ENCODE measurements at places on chromosomes 7 and 10.

DNA sequence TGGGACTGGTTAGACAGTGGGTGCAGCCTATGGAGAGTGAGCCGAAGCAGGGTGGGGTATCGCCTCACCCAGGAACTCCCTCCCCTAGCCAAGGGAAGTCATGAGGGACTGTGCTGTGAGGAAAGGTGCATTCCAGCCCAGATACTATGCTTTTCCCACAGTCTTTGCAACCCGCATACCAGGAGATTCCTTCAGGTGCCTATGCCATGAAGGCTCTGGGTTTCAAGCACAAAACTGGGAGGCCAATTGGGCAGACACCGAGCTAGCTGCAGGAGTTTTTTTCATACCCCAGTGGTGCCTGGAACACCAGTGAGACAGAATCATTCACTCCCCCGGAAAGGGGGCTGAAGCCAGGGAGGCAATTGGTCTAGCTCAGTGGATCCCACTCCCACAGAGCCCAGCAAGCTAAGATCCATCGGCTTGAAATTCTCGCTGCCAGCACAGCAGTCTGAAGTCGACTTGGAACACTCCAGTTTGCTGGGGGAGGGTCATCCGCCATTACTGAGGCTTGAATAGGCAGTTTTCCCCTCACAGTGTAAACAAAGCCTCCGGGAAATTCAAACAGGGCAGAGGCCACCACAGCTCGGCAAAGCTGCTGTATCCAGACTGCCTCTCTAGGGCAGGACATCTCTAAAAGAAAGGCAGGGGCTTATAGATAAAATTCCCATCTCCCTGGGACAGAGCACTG is 141.4 kb downstream of the TFEC start:
- no peaks in the 10 kb centered on the region for H3K4me1 ChIP-seq
- no peak for DNase-seq
- no peaks in the 10 kb centered on the region for H3K27me3 ChIP-seq
- no peak overlapping the region for H3K4me3 ChIP-seq
- H3K27ac ChIP-seq: no peak overlapping the region
- H3K36me3 ChIP-seq: no peaks in the 10 kb centered on the region

GRCh38 chr7:37690206-37690605 is 6.6 kb downstream of the GPR141 start:
- H3K36me3 ChIP-seq: no peaks in the 10 kb centered on the region
- DNase-seq: no peak
- H3K4me1 ChIP-seq: no peaks in the 10 kb centered on the region
- H3K27me3 ChIP-seq: no peaks in the 10 kb centered on the region
- H3K4me3 ChIP-seq: no peak overlapping the region

DNA sequence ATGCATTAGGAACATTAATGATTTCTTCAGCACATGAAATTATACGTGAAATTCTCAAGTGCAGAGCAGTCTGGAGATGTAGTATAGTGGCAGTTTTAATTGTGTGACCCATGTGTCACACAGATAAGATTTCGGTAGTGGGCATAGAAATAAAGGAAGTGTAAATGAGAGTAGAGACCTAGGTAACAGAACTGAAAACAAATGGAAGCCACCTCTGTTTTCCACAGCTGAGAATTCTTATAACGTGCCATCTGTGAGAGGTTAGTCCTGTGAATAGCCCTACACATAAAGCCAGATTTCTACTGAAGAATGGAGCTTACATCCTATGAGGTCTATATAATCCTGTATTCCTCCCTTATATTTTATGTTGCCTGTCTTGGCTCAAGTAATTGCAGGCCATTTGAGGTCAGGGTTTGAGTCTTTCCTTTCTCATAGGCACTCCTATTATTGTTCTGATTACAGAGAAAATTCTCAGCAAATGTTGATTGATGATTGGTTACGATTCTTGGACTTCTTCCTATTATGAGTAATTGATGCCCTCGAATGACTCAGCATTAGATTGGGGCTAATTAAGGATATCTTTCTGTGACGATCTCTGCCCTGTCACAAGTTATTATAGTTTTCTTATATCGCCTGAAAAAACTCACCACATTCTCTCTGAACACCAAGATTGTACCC is 258.2 kb downstream of the KIF20B start:
- no peak overlapping the region for H3K4me3 ChIP-seq
- DNase-seq: no peak
- H3K27ac ChIP-seq: no peak overlapping the region
- H3K36me3 ChIP-seq: no peaks in the 10 kb centered on the region
- H3K4me1 ChIP-seq: no peaks in the 10 kb centered on the region

DNA sequence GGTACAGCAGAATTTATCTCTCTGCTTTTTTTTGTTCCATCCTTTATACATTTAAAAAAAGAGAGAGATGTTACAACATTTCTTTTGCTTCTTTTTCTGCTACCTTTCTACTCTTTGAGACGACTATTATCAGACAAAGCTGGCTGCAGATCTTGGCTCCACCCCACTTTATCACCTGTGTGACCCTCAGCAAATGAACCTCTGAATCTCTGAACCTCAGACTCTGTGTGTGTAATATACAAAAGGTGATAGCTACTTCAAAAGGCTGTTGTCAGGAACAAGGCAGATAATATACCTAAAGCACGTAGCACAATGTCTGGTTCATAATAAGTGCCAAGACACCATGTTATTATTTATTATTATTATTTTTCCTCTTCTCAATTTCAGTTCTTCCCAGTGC is 32.6 kb upstream of the UBE2D1 start:
- no peaks in the 10 kb centered on the region for H3K27me3 ChIP-seq
- no peaks in the 10 kb centered on the region for H3K4me1 ChIP-seq
- H3K36me3 ChIP-seq: no peaks in the 10 kb centered on the region
- H3K4me3 ChIP-seq: no peak overlapping the region

- no peaks in the 10 kb centered on the region for H3K36me3 ChIP-seq
- no peak for DNase-seq
- no peak overlapping the region for H3K4me3 ChIP-seq
- no peak overlapping the region for H3K27ac ChIP-seq
- no peaks in the 10 kb centered on the region for H3K27me3 ChIP-seq
Measured at GRCh38 chr10:92569071-92569470, 4.8 kb downstream of the IDE start.

GRCh38 chr10:73413108-73413527 is 740 bp downstream of the ANXA7 start:
- H3K36me3 ChIP-seq: no peaks in the 10 kb centered on the region
- H3K4me3 ChIP-seq: peak overlapping the region; percentile 81
- peak overlapping the region; percentile 91 for H3K27ac ChIP-seq

DNA sequence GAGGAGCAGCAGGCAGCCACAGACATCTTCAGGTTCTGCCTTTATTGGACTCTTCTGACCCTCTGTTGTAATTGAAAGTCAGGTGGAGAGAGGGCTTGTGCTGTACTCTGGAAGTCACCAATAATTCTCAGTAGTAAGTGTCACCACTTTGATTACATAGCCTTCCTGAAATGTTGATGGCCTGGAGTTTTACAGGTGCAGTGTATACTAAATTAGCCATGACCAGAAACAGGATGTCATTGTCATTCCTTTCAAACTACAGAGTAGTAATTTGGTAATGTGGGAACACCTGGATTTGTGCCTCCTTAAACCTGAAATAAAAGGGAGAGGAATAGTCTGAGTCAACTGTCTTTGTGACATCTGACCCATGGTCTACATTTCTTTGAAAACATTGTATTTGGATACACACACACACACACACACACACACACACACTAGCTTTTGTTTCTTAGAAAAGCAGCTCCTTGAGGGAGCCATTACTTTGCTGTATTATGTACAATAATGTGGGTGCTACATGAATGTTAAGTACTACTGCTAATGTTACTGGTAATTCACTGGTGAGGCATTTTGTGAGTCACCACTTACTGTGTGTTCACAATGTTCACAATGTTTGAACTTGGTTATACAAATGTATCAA is 19.6 kb downstream of the ARL4A start:
- no peak overlapping the region for H3K27ac ChIP-seq
- no peaks in the 10 kb centered on the region for H3K36me3 ChIP-seq
- H3K27me3 ChIP-seq: no peaks in the 10 kb centered on the region
- H3K4me3 ChIP-seq: no peak overlapping the region
- DNase-seq: no peak
- no peaks in the 10 kb centered on the region for H3K4me1 ChIP-seq

- no peaks in the 10 kb centered on the region for H3K36me3 ChIP-seq
- no peak for DNase-seq
- no peaks in the 10 kb centered on the region for H3K27me3 ChIP-seq
- no peak overlapping the region for H3K27ac ChIP-seq
- H3K4me1 ChIP-seq: no peaks in the 10 kb centered on the region
Measured at GRCh38 chr7:29105752-29106668, 40.3 kb downstream of the CPVL start.

DNA sequence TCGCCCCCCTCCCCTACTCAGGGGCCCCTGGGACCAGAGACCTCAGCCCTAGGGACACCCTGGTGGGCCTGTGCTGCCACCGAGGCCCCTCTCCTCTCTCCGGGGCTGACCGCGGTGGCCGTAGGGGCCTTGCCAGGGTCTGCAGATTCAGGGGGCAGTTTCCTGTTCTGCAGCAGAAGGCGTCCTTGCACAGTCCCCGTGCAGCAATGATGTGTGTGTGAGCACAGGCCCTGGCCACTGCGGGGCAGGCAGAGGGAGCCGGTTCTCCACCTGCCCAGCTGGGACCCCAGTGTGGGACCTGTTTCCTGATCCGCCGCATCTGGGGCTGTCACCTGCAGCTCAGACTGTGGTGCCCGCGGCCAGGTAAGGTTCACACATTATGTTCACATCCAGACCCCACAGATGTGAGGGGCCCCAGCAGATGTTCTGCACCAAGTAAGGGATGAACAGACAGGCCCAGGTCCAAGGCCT is 60.7 kb upstream of the DNAJB6 start:
- H3K27ac ChIP-seq: no peak overlapping the region
- no peaks in the 10 kb centered on the region for H3K36me3 ChIP-seq
- H3K27me3 ChIP-seq: no peaks in the 10 kb centered on the region
- H3K4me1 ChIP-seq: peaks cover 4% of the 10 kb centered on the region

- H3K4me3 ChIP-seq: no peak overlapping the region
- H3K4me1 ChIP-seq: no peaks in the 10 kb centered on the region
- H3K27me3 ChIP-seq: no peaks in the 10 kb centered on the region
Measured at GRCh38 chr7:131222171-131222570, 105.5 kb upstream of the MKLN1 start.
